COLO829 (cell line): ENCODE measurements at places on chromosomes 1 and 21.

DNA sequence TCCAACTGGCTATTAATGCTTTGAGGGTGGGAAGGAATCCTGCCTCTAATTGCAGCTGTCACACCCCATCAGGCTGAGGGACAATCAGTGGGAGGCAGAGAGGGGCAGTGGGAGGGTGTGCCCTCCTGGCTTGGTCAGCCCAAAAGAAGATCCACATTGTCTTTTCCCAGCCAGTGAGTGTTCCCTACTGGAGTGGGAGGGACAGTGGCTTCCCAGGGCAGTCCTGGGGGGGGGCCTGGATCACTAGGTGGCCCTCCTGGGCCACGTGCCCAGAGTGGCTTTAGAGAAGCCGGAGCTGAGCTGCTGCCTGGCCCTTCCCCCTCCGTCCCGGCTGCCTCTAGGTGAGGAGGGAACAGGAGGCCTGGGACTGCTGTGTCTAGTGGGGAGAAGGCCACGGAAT, 14.0 kb downstream of the INKA2 start:
- DNase-seq = no peak

GRCh38 chr1:54546651-54547401, 1.2 kb upstream of the ACOT11 start:
- no peak for DNase-seq

DNA sequence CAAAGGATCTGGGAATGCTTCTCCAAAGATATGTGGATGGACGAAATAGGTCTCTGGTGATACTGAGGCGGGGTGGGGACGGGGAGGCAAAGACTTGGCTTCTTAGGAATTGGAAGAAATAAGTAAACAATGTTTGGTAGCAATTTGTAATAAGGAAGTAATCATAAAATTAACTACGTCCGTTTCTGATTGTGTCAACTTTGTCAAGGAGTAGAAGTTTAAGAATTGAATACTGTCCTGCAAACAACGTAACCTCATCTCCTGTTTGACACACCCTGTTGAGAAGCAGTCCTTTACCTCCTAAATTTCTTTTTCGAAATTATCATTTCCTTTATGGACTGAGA, 471 bp downstream of the POLR3C start:
- DNase-seq = no peak

DNA sequence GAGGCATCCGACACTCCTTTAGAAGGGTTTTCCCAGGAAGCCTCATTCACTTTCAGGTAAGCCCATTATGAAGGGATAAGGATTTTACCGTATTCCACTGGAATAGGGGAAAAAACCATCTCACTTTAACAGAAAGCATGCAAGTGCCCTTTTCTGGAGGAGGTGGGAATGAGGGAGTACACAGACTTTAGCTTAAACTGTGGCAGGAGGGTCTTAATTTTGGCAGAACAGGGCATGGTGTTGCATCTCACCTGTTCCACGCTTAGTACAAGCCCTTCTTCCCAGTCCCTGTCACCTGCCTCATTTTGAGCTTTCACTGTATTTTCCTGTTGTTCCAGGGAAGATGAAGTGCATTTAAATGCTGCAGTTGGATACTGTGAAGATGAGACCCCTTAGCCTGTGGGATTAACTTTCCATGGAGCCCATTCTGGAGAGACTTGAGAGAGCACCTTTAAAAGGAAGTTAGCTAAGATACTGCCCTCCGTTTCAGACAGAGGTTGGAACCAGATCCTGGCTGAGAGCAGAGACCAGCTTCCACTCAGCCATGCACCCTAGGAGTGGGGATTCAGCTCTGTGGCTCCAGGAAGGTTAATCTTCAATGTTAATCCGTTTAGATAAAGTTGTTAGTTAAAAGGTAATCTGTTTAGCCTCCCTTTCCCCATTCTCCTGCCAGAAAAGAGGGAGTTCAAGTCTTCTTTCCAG, 42.6 kb downstream of the PBX1 start:
- DNase-seq = no peak

DNA sequence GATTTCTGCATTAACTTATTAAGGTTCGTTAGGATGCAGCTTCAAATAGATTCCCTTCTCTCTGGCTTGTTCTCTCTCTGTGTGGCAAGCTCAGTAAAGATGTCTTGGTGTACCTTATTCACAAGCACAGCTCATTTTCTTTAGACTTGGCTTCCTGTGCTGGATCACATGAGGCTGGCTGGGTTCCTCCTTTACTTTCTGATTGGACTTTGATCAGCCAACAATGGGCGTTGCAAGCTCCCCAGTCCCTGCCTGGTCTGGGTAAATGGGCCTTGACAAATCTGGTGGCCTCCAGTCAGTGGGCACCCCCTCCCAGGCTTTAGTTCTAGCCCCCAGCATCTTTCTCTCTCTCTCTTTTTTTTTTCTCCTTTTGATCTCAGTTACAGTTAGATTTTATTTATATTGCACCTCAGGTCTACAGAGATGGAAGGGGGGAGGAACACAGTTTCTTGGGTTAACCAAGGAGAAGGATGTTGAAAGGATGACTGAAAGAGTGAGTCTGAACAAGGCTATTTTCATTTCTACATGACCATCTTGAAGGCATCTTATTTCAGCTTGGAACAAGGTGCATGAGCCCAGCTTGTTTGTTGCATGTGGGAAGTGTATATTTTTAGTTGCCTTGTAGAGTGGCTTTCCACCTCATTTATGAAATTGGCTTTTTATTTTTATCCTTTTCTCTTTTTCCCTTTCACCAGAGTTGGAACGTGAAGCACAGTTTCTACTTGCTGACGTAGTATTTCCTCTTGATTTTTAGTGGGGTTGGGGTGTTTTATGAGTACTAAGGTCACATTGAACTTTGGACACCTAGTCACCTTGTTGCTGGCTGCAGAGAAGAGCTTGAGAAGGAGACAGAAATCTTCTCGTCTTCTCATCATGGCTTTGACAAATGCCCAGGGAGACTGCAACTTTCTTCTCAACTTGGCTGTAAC, 77.1 kb downstream of the PBX1 start:
- DNase-seq = no peak

GRCh38 chr1:179101566-179101965, 19.7 kb downstream of the TOR3A start:
- DNase-seq = no peak

GRCh38 chr1:168665975-168666374, 63.0 kb downstream of the DPT start:
- no peak for DNase-seq

DNA sequence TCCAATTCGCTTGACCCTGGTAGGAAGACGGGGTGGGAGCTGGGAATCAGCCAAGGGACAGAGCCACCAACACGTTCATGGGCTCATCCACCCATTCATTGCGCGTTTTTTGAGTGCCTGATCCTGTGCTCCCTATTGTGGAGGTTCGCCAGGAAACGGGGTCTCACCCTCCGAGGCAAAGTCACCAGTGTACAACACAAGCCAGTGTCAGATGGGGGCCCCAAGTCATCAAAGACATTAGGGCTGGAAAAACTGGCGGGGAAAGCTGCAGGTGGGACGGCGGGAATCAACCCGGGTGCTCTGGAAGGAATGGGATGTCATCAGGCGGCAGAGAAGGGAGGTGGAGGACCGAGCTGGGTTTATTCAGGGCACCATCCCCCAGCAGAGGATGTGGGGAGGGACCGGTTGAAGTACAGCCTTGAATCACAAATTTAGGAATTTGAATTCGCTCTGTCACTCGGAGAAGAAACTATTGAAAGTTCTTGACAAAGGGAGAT, 667 bp upstream of the NID1 start:
- DNase-seq = no peak

GRCh38 chr21:44727757-44728156, 16.4 kb upstream of the TSPEAR start:
- no peak for DNase-seq

DNA sequence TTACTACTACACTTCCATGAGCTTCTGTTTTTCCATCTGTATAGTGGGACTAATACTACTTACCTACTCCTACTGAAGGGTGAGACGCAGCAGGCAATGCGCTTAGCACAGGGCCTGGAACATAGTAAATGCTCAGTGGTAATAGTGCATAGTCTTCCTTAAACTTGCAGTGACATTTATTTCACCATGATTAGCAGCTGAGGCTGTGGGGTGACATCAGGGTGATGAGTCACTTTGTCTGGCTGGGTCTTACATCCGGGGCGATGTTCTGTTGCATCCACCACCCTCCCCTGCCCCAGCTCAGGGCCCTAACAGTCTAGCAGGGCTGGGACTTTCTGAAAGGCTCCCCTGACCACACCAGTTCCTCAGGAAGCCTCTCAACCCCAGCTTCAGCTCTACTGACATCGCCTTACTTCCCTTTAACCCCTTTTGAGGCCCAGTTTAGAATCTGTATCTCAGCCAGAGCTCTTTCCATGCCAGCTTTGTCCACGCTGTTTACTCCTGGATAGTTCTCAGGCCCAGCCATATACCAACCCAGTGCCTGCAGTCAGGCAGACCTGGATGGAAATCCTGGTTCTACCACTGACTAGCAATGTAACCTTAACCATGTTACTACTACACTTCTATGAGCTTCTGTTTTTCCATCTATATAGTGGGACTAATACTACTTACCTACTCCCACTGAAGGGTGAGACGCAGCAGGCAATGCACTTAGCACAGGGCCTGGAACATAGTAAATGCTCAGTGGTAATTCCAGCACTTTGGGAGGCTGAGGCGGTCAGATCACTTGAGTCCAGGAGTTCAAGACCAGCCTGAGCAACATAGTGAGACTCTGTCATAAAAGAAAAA, 66.3 kb downstream of the CD58 start:
- DNase-seq = no peak

DNA sequence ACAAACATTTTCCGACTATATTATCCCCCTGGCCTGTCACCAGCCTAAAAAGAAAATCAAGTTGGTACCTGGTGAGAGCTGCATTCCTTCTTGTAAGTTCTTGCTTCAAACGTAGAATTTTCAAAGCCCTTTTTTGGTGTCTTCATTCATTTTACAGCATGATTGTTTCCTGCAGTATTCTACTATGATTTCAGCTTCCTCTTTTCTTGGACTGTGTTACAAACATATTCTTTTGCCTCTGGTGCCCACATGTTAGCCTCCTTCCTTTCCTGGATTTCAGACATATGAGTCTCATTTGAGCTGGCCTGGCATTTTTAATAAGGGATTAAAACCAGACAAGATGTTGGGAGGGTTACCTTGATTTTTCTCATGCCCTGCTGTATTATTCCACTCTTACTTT, 142.5 kb downstream of the PIGK start:
- DNase-seq = no peak

DNA sequence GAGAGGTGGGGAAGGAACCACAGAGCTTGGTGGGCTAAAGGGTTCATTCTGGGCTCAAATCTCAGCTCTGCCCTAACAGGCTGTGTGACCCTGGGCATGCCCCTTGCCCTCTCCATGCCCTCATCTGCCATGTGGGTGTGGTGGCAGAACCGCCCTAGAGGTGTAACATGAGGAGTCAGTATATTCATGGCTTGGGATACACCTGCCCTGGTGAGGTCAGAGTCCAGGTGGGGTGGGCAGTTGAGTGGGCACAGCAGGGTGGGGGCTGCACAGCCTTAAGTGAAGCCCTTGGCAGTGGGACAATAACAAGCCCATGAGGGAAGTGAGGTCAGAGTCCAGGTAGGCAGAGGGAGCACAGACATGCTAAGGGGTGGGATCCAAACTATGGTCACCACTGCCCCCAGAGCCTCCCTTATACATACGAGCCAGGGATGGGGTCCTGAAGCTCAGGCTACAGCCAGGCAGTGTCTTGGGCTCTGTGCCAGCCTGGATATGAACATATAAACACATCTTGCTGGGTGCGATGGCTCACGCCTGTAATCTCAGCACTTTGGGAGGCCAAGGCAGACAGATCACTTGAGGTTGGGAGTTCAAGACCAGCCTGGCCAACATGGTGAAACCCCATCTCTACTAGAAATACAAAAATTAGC, 59.0 kb upstream of the EFHD2 start:
- no peak for DNase-seq

DNA sequence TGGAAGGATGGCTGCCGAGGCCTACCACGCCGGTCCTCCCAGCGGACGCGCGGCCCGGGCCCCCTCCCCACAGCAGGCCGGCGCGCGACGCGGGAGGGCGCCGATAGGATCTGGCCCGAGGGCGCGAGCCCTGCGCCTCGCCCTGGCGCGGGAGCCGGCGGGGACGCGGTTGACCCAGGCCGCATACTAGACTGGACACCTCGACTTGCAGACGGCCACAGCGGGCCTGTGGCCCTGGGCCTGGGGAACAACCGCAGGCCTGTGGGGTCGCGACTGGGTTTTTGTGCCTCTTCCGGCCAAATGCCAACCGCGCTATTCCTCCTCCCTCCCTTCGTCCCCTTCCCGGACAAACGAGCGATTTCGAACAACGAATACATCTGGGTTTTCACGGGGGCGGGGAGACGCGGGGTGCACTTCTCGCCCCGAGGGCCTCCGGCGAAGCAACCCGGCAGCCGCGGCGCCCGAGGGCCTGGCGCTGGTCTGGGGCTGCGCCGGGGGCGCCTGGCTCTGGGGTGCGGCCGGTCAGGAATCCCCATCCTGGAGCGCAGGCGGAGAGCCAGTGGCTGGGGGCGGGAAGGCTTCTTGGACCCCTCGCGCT, 2.4 kb downstream of the NHLH2 start:
- DNase-seq = no peak

GRCh38 chr1:178536329-178536728, 23.4 kb downstream of the TEX35 start:
- no peak for DNase-seq

- no peak for DNase-seq
Measured at GRCh38 chr21:44593598-44594405, 1.5 kb upstream of the KRTAP10-6 start.

DNA sequence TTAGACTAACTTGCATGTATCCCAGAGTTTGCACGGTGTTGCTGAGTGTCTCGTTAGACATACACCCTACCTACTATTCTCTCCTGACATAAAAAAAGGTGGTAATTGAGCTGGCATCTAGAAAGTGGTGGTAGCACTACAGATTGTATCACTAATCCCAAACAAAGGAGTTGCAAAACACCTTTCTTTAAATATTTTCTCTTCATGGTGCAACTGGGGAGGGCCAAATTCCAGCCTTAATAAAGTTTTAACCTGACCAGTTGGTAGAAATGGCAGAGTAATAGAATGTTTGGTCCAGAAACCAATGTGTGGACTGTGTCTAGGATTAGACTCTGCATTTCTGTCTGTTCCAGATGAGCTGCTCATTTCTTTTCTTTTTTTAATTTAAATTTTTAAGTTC, 40.0 kb downstream of the NFIA start:
- DNase-seq = no peak
